ENCODE measurements at places on chromosomes 7 and 10.
A peak's percentile ranks its signal among the peaks of the same experiment; 100 is the strongest.

DNA sequence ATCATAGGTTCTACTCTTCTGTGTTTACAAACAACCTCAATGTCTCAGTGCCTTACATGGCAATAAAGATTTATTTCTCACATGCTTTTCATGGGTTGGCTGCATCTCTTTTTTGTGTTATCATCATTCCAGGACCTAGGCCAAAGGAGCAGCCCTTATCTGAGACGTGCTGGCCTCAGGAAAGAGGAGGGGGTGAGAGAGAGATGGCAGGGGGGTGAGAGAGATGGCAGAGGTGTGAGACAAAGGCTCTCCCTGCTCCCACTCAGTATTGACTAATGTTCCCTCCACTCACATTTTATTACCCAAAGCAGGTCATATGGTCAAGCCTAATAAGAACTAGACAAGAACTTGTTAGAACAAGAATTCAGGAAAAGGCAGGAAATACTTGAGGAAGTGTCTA lies 120.1 kb upstream of the PRR15 start:
- DNase-seq = no peak

DNA sequence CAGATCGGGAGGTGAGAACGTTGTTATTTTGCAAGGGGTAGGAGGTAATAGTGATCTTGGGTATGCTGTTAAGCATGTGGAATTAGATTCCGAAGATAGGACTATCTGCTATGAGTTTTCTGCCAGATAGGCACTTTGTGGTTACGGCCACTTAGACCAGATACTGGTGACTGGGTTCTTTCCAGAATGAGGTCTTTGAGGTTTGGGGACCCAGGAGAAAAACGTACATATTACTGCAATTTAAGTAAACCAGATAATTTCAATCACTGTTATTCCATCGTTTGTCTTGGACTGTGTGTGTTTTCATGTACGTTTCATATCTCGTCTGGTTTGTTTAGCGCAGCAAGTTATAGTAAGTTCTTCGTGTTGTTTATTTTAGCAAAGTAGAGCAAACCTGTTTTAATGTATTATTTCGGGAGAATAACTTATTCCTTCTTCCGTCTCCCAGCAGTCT lies 312 bp downstream of the ARL4A start:
- no peak for DNase-seq

GRCh38 chr10:17455015-17455520 lies 673 bp upstream of the ST8SIA6 start:
- no peak for DNase-seq

DNA sequence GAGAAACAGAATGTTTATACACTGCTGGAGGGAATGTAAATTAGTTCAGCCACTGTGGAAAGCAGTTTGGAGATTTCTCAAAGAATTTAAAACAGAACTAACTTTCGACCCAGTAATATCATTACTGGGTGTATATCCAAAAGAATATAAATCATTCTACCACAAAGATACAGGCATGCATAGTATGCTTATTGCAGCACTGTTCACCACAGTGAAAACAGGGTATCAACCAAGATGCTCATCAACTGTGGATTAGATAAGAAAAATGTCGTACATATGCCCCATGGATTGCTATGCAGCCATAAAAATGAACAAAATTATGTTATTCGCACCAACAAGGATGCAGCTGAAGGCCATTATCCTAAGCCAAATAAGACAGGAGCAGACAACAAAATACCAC lies 343.1 kb upstream of the KCND2 start:
- no peak for DNase-seq

- DNase-seq = no peak
Observed at GRCh38 chr10:63713191-63714144, 192.3 kb downstream of the REEP3 start.

GRCh38 chr7:89666136-89666835 lies 488.0 kb upstream of the STEAP1 start:
- DNase-seq = no peak

- DNase-seq = no peak
Observed at GRCh38 chr7:5526100-5526905, 102.7 kb upstream of the TNRC18 start.

DNA sequence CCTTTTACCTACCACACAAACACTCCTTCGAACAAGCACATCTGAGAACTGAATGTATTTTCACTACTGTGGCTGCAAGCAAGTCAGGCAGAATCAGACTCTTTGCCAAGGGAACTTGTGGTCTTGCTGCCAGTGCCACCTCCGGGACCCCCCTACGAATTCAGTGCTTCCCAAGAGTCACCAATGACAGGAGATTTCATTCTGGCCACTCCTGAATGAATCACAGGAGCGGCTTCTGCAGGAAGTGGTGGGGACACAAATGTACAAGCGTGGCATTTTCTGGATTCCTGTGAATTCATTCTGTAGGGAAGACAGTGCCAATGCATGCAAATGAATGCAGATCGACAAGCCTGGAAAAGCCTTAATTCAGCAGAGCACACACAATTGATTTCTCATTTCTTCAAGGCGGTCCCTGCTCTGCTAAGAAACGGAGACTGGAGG lies 161.2 kb downstream of the CAMK1D start:
- no peak for DNase-seq

DNA sequence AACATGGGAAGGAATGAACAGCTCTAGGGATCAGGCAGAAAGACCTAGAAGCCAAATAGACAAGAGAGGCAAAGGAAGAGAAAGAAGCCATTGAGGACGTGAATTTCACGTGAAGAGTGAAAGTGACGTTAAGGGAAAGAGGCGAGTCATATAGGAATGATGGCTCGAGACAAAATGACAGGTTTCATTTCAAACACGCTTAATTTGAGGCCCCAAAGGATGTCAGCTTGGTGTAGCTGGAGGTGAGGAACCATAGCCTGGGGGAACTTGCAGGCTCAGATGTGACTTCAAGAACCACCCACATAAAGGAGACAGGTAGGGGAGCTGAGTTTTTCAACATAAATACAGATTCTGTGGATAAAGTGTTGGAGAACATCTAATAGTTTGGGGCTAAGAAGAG lies 84.3 kb upstream of the ATP6V0A4 start:
- no peak for DNase-seq

DNA sequence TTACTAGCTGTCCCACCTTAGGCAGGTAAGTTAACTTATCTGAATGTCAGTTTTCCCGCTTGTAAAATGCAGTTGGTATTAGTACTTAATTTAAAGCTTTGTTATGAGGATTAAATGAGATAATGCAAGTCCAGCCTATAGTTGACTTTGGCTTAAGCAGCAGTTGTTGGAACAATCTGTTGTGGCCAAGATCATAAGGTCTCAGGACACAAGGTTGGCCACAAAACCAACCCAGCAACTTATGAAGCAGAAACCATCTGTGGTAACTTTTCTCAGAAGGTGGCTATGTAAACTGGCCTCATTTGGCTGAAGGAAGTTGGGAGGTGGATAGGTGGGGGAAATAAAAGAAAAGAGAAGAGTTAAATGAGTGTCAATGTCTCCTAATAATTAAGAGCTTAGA lies 29.4 kb downstream of the ENTPD1 start:
- DNase-seq = no peak

- DNase-seq = no peak
Observed at GRCh38 chr10:127257395-127257794, 61.0 kb upstream of the INSYN2A start.

- peak; percentile 52 for DNase-seq
Observed at GRCh38 chr10:13184730-13185514, 23.6 kb downstream of the MCM10 start.

- no peak for DNase-seq
Observed at GRCh38 chr7:142420554-142421362, 162.9 kb upstream of the PRSS58 start.

GRCh38 chr10:61478621-61479312 lies 25.6 kb upstream of the TMEM26 start:
- DNase-seq = no peak

- DNase-seq = no peak
Observed at GRCh38 chr10:49173853-49174252, 14.3 kb downstream of the TMEM273 start.

GRCh38 chr10:69836731-69837030 lies 35.0 kb downstream of the COL13A1 start:
- no peak for DNase-seq

DNA sequence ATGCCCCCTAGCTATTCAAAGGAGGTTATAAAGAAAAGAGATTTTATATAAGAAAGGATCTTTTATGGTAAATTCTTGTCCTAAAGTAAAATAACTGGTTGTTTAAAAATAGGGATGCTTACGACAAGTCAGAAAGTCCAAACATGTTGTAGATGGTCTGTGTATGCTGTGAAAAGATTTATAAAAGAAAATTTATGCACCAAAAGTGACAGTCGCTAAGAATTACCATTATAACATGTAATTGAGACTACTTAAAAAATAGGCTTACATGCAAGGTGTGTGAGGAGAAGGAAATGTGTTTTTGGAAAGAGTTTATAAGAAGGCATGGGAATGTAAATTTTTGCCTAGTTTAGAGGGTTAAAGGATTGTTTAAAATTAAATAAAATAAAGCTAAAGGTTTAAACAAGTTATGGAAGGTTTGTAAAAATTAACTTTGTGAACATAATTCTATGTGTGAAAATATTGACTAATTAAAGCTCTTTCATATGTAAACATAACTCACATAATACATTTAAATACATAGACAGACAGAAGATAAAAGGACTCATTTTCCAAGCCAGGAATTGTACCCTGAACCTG lies 118.5 kb downstream of the LYZL1 start:
- no peak for DNase-seq

DNA sequence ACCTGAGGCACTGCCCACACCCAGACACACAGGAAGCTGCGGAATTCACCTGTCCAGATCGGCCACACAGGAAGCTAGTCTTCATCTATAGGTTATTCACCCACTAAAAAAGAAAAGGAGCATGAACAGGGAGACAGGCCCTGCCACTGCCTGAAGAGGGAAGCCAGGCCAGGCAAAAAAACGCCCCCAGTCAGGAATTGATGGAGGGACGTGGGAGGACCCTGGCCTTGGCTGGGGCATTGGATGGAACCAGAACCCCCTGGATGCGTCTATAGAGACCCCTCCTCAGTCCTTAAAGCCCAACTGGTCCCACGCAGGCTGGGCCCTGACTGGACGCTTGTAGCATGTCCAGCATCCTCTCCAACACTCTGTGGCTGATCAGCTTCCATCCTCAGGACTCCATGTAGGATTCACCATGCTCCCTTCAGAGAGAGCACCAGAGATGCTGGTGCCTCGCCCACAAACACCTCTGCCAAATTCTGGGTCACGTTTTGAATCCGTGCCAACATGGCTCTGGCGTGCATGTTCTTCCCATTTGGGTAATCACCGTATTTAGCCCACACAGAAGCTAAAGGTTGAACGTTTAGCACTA lies 259.3 kb upstream of the TCERG1L start:
- DNase-seq = no peak

GRCh38 chr7:51158742-51159445 lies 157.7 kb downstream of the COBL start:
- no peak for DNase-seq

Data from NCI-H2029 (cell line).